ENCODE measurements at places on chromosomes 16 and 17.

- DNase-seq: no peak
Measured at GRCh38 chr17:17406225-17406624, 70.6 kb upstream of the MED9 start.

DNA sequence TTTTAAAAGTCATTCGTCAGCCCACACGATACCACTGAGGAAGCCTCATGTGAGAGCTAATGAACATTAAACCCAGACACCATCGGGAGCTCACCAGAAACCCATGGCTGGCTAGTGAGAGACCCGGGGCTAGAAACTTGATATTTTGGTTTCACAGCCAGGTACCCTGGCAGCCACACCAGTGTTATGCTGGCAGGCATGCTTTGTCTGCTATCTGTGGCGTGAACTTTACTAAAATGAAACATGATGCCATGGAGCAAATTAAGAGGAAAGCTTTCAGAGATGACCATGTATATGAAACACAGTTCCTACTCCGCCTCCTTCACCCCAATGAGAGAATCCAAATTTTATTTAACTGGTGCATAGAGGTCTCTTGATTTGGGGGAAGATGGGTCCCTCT lies 291.2 kb downstream of the IRX3 start:
- DNase-seq: no peak

GRCh38 chr16:89123001-89123830 lies 29.6 kb downstream of the ACSF3 start:
- DNase-seq: no peak

GRCh38 chr16:25606069-25606468 lies 85.7 kb upstream of the HS3ST4 start:
- no peak for DNase-seq

DNA sequence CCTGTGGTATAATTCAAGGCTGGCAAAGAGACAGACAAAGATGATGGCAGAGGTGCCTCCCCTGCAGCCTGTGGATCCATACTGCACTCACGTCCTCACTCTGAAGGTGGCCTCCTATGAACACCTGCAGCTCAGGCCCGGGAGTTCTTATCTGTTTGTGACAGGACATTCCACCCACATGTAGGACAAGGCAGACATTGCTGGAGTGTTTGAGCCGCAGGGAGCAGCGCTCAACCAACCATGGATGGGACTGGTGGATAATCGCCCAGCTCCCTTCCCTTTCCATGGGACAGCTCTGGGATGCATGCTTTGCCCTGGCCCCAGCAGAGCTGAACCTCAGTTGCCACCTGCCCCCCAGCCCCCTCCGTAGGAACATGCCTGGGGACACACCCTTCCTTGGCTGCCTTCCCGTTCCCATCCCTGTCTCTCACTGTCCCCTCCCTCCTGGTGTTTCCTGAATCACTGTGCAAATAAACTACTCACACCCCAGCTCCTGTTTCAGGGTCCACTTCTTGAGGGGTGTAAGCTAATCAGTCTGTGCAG lies 22.2 kb downstream of the ITPRIPL2 start:
- no peak for DNase-seq

DNA sequence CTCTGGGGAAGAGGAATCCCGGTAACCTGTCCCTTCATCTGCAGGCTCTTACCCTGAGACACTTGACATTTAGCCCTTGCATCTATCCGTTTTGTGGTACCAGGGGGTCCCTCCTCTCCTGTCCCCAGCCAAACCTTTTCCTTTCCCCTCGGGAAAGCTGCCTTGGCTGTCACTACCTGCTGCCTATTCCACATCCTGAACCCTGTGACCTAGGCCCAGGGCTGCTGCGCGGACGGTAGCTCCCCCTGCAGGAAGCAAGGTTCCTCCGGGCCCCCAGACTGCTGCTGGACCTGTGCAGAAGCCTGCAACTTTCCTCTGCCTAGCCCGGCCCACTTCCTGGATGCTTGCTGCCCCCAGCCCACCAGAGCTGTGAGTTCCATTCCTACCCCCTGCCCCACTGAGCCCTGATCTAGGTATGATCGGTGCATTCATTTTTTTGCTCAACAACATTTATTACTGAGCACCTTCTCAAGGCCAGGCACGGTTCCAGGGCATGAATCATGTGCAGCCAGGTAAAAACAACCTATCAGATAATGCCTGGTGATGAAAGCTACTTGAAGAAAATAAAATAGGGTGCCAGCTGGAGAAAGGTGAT lies 10.5 kb upstream of the ALDOA start:
- DNase-seq: no peak

DNA sequence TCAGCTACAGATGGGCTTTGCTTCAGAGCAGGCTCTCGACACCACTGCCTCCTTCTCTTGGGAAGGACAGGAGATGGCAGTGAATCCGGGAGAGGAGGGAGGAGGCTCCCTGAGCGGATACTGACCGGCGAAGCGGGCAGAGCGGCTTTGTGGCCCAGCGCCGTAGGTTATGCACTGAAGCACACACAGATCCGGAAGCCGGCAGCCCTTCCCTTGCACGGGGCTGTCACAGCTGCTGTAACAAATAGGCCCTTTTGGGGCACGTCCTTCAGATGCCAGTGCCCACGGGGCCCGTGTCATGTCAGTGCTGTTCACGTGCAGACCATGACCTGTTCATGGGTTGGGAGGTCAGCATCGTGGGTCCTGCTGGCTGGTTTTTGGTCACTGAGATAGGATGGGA lies 144.7 kb upstream of the CHMP6 start:
- DNase-seq: no peak

DNA sequence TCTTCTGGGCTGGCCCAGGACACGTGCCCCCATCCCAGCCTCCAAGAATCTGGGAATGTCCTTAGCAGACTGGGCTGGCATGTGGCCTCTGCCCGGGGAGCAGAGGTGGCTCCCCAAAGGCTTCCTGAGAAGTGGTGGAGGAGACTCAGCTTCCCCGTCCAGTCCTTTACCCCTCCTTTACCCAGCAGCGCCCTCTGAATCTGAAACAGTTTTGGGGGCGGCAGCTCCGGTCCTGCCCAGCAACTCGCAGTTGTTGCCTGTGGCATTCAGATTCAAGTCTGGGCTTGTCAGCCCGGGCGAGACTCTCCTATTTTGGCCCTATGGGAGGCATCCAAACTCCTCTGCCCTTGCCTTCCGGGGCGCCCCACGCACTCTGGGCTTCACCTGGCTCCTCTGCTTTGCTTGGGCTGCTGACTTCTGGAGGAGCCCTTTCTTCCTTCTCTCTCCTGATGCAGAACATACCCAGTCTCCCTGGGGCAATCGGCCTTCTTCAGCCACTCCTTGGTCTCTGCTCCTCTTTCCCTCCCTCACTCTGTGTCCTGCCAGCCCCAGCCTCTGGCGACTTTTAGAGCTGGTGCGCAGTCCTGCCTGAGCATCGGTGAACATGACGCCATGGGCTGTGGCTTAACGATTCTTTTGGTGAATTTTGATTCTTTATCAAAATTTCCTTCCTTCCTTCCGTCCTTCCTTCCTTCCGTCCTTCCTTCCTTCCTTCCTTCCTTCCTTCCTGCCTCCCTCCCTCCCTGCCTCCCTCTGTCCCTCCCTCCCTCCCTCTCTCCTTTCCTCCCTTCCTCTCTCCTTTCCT lies 55.2 kb downstream of the CMIP start:
- no peak for DNase-seq

All from astrocyte (in vitro differentiated cells and primary cell).